Lower lobe of right lung (tissue), 2 donors: ENCODE measurements at places on chromosomes 7 and 10. TPM values are rescaled to one million over a fixed set of nuclear protein-coding genes. Genes with fewer than 3 reads are reported as not detected.
A peak's percentile ranks its signal among the peaks of the same experiment; 100 is the strongest.

GRCh38 chr7:100163006-100163531 lies 4.5 kb upstream of the TRAPPC14 start:
- DNase-seq = no peak
- no peak overlapping the region for H3K4me3 ChIP-seq
- H3K4me1 ChIP-seq = peaks cover 18% of the 10 kb centered on the region

DNA sequence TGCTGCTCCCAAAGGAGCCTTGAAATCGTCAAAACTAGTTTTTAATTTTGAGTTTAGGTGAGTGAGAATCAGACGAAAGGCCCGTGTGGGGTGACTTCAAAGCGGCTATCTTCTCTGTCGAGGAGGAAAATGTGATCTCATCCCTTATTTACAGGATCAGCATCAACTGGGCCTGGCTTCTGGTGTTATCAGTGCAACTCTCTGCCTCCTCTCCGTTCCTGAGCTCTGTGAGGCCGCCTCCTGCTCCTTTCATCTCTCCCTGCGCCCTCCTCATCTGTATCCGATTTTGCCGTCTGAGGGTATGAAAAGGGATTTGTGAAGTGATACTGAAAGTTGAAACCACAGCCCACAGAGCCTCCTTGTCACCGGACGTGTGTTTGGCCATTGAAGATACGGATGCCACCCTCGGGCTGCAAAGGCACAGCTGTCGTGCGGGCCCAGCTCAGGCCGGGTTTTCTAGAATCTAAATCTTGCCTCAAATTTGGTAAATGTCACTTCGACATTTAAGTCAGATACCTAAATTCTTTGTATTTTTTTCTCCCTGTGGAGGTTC lies 408.7 kb upstream of the ADARB2 start:
- no peak overlapping the region for H3K4me3 ChIP-seq
- no peaks in the 10 kb centered on the region for H3K27me3 ChIP-seq
- H3K4me1 ChIP-seq = no peaks in the 10 kb centered on the region
- H3K36me3 ChIP-seq = no peaks in the 10 kb centered on the region

GRCh38 chr7:155597753-155598140 lies 46.7 kb upstream of the RBM33 start:
- DNase-seq = no peak
- no peak overlapping the region for H3K27ac ChIP-seq
- peaks cover 17% of the 10 kb centered on the region for H3K27me3 ChIP-seq
- H3K36me3 ChIP-seq = no peaks in the 10 kb centered on the region
- H3K4me1 ChIP-seq = peaks cover 7% of the 10 kb centered on the region

The GDI2 gene
- total RNA-seq = 192 TPM

DNA sequence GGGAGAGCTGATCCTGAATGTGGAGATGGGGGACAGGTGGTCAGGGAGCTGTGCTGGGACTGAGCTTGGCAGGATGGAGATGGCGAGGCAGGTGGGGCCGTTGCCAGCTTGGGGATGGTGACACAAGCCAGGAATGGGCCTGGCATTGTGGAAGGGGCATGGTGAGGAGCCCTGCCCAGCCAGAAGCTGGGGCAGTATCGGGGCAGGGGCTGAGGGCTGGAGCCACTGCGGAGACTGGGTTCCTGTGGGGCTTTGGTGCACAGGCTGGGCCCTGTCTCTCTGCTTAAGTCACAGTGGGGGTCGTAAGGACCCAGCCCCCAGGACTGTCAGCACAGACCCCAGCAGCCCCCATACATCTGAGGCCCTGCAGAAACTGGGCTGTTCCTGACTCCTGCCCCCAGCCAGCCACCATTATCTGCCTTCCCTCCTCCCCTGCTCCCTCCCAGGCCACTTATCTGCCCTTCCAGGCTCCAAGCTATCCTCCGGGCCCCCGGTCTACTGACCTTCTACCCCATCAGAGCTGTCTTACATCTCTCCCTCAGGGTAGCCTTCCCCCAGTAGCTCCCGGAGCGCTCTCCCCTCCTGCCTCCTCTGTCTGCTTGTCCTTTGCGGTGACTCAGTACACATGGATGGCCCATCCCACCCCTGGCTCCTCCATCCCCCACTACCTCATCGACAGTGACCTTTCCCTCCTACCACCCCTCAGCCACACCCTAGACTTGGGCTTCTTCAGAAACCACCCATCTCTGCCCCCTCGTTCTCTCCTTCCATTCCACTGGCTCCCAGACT lies 44.2 kb downstream of the PPIF start:
- no peaks in the 10 kb centered on the region for H3K27me3 ChIP-seq
- H3K4me3 ChIP-seq = no peak overlapping the region
- DNase-seq = peak; percentile 24
- H3K27ac ChIP-seq = no peak overlapping the region
- peaks cover 36% of the 10 kb centered on the region for H3K36me3 ChIP-seq

DNA sequence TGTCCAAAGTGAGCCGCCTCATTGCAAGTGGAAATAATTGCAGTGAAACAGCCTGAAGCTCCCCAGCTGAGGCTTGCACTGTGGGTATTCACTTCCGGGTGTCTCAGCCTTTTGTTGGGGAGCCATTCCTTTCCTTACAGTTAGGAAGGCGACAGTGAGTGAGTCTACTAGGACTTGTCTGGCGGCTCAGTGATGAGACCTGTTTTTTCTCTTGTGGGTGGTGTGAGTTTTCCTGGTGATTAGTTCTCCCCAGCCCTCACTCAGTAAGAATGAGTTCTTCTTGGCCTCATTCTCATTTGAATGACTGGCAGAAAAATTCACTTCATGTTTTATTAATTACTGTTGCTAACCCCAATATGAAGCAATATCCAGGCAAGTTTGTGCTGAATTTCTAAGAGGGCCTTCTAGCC lies 2.6 kb downstream of the PGAM1 start:
- no peak for DNase-seq
- H3K27me3 ChIP-seq = no peaks in the 10 kb centered on the region
- H3K4me1 ChIP-seq = peaks cover 37% of the 10 kb centered on the region
- H3K36me3 ChIP-seq = peaks cover 41% of the 10 kb centered on the region
- peak overlapping the region; percentile 15 for H3K4me3 ChIP-seq
- peak overlapping the region; percentile 85 for H3K27ac ChIP-seq

The SPDYE16 gene
- 0.18 TPM for total RNA-seq

The GPR85 gene
- total RNA-seq = 4.5 TPM

DNA sequence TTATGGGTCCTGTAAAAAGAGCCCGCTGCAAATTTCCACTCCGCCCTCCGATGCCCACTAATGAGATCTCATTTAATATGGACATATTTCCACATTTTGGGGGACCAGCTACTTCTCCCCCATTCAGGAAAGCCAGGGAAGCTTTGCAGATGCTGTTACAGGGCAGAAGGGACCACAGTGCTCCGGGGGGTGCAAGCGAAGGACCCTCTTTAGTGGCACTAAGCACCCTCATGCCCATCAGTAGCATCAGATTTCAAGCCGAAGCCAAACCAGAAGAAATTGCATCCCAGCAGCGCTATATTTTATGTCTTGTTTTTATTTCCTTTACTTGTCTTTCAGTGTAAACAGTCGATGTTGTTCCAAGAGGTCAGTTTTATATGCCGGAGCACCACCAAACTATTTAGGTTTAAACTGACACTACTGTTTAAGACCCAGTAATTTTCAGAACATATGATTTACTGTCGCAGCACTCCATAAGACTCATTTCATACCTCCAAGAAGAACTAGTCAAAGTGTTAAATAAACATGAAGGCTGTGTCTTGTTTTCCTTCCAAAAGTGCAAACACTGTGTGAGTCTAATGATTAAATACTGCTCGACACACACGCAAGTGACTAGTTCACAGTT lies 122.2 kb upstream of the MGMT start:
- H3K27me3 ChIP-seq = no peaks in the 10 kb centered on the region

The AKR1C4 gene
- not detected for total RNA-seq

- no peak overlapping the region for H3K4me3 ChIP-seq
- no peaks in the 10 kb centered on the region for H3K36me3 ChIP-seq
- peak overlapping the region; percentile 41 for H3K27ac ChIP-seq
- H3K4me1 ChIP-seq = peaks cover 30% of the 10 kb centered on the region
These were observed 105.4 kb downstream of the ITIH5 start for GRCh38 chr10:7561216-7561893.

DNA sequence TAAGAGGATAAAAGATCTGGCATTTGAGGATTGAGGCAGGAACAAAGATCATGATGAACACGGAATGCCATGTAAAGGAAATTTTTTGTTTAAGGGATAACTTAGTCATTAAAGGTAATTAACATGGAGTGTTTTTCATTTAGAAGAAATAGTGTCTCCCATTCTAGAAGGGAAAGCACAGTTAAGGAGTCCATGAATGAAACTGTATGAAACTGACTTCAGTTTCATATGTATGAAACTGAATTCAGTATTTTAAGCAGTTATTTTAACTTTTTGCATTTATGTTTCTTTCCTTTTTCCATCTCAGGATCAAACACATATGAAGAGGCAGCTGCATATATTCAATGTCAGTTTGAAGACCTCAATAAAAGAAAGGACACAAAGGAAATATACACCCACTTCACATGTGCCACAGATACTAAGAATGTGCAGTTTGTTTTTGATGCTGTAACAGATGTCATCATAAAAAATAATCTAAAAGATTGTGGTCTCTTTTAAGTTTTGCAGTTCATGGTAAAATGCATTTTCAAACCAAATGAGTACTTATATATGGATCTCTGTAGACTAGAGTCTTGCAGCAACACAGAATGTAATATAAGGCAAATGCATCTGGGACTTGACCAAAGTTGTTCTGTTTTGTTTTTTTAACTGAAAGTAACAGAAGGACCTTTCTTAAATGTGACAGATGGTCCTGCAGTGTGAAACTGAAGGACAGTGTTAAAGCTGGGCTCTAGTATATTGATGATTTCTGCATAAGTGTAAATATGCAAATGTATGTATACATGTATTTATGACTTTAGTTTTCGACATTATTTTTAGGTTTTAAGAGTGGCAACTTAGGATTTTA lies 82.6 kb downstream of the GNAI1 start:
- no peak overlapping the region for H3K4me3 ChIP-seq
- no peak for DNase-seq
- H3K27me3 ChIP-seq = no peaks in the 10 kb centered on the region
- no peaks in the 10 kb centered on the region for H3K4me1 ChIP-seq

- H3K27ac ChIP-seq = peak overlapping the region; percentile 94
- peaks cover 7% of the 10 kb centered on the region for H3K36me3 ChIP-seq
- H3K27me3 ChIP-seq = no peaks in the 10 kb centered on the region
- peak overlapping the region; percentile 93 for H3K4me3 ChIP-seq
These were observed 622 bp upstream of the P4HA1 start for GRCh38 chr10:73097305-73097670.

DNA sequence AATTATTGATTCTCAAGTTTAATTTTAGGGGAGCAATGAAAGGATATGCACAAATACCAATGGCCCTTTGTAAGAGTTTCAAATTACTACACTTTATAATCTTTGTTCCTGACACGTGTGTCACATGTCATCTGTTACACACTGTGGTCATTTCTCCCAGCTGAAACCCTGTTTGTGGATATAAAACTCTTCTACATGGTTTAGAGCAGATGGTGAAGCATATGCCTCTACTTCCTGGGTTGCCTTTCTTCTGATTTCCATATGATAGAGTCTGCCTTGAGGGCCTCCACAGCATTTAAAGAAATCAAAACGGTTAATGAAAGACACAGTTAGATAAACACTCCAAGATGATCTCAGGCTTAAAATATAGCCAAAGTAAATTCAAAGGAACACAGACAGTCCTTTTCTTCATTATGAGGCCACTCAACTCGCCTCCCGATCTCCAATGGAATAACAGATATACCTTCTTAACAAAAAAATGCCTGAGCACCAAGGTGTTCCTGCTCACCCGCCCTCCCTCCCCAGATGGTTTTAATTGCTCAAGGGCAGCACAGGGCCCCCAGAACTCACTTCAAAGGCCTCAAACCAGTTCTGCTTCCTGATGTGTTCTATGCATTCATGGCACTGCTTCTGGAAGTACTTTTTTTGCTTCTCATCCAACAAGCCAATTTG lies 75.0 kb downstream of the CPVL start:
- no peak for DNase-seq
- H3K27ac ChIP-seq = no peak overlapping the region
- H3K27me3 ChIP-seq = no peaks in the 10 kb centered on the region
- H3K4me3 ChIP-seq = no peak overlapping the region
- no peaks in the 10 kb centered on the region for H3K4me1 ChIP-seq

The GIMAP7 gene
- total RNA-seq = 49.4 TPM

- peak overlapping the region; percentile 93 for H3K4me3 ChIP-seq
- H3K27me3 ChIP-seq = no peaks in the 10 kb centered on the region
- no peak for DNase-seq
- no peak overlapping the region for H3K27ac ChIP-seq
- H3K36me3 ChIP-seq = peaks cover 18% of the 10 kb centered on the region
- peaks cover 19% of the 10 kb centered on the region for H3K4me1 ChIP-seq
These were observed 592 bp upstream of the ATP6V1F start for GRCh38 chr7:128861957-128862570.

- H3K36me3 ChIP-seq = peaks cover 17% of the 10 kb centered on the region
- DNase-seq = no peak
- peak overlapping the region; percentile 81 for H3K27ac ChIP-seq
- peaks cover 19% of the 10 kb centered on the region for H3K4me1 ChIP-seq
- H3K27me3 ChIP-seq = no peaks in the 10 kb centered on the region
- peak overlapping the region; percentile 82 for H3K4me3 ChIP-seq
These were observed 1.1 kb downstream of the ASL start for GRCh38 chr7:66076462-66077329.

DNA sequence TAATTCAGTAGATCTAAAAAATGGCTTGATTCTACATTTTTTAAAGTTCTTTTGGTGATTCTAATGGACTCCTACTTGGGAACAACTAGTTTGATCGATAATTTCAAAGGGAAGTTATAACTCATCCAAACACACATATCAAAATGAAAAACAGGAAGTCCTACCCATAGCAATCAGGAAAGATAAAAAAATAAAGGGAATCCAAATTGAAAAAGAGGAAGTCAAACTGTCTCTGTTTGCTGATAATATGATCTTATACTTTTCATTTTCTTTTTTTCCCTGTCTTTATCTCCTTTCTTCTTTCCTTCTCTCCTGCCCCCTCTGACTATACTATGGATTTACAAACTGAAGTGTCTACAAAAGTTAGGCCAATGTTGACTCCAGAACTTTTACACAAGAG lies 118.8 kb downstream of the IQUB start:
- H3K27me3 ChIP-seq = no peaks in the 10 kb centered on the region
- no peaks in the 10 kb centered on the region for H3K36me3 ChIP-seq
- H3K27ac ChIP-seq = no peak overlapping the region

GRCh38 chr10:130553826-130554225 lies 417.6 kb downstream of the GLRX3 start:
- no peak overlapping the region for H3K4me3 ChIP-seq
- peaks cover 5% of the 10 kb centered on the region for H3K27me3 ChIP-seq
- H3K36me3 ChIP-seq = no peaks in the 10 kb centered on the region
- DNase-seq = no peak

DNA sequence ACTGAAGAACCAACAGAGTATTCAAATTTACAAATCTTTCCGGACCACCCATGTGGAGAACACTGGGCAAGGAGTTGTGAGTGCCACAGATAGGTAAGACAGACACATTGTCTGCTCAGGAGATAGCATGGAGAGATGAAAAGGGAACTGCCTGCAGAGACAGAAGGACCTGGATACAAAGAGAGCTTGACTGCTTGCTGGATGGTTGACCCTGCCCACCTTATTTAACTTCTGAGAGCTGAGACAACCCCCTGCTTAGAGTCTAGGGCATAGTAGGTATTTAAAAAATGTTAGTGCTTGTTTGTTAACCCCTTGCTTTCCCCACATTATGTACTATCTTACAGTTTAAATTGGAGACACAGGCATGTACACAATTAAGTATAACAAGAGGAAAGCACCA lies 314.1 kb downstream of the THSD7A start:
- no peaks in the 10 kb centered on the region for H3K36me3 ChIP-seq
- no peak overlapping the region for H3K27ac ChIP-seq
- no peaks in the 10 kb centered on the region for H3K4me1 ChIP-seq
- no peak for DNase-seq

GRCh38 chr7:110988890-110989501 lies 101.9 kb upstream of the LRRN3 start:
- DNase-seq = no peak
- no peaks in the 10 kb centered on the region for H3K27me3 ChIP-seq
- no peak overlapping the region for H3K4me3 ChIP-seq
- H3K36me3 ChIP-seq = no peaks in the 10 kb centered on the region
- no peak overlapping the region for H3K27ac ChIP-seq
- no peaks in the 10 kb centered on the region for H3K4me1 ChIP-seq

The SPDYE2 gene
- total RNA-seq = not detected

The TMEM139 gene
- total RNA-seq = 25.9 TPM
